ENCODE measurements at places on chromosomes 5 and 9.

DNA sequence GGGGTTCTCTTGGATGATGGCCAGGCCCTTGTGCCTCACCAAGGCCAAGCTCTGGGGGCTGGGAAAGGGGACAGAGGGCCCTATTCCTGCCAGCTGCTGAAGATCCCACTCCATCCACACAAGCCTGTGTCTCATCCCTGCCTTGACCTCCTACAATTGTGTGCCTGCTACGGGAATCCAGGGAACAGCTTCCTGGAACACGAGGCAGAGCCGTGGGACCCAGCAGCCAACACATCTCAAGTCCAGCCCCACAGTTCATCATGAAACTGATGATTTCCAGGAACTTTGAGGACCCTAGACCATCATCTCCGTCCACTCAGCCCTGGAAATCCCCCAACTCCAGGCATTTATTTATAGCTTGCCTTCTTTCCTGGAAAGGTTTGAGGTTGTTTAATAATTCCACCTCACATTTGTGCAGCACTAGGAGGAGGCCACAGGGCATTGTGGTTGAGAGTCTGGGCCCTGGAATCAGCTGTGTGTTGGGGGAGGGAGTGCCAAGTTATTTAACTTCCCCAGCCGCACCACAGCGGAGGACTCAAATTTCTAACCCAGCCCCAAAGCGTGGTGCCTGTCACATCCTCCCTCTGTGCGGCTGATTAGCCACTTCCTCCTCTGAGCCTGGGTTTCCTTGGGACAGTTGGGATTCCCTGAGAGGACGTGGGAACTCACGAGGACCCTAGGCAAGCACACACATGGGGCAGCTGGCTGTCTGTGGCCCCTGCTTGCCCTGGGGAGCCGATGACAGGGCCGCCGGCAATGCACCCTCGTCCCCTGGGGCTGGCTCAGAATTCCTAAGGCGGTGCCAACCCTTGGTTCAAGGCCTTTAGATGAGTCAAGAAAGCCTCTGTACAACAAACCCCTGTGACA, 58.2 kb upstream of the GGTA1 start:
- no peak for DNase-seq

DNA sequence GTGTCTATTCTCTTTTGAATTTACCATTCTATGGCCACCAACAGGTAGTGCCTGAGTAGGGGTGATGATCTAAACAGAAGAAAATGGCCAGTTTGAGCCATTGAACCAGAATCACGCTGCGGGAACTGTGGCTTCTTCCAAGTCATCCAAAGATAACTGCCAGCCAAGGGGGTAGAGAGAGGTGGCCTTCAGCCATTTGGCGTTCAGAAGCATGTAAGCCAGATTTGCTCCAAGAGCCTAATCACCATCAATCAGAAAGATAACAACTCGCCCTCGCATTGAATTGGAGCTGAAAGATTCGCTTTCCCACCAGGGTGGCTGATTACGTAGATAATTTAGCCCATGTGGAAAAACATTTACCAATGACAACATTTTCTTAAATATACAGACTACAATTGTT, 1302.7 kb upstream of the DMAC1 start:
- DNase-seq = no peak

DNA sequence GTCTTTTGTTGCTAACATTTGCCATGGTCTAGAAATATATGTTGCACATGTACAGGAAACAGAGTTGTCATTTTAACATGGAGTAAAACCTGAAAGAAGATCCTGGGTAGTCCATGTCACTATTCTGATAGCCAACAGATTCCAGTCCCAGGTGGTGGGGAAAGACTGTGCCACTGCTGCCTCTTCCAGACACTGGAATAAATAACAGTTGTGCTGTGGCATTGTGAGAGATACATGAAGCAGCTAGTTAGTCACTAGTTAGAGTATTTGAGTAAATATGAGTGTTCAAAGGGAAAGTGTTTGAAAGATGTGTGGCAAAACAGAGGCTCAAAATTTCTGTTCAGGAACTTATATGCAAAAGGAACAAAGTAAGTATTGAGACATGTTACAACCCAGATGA, 1408.3 kb downstream of the EFNA5 start:
- DNase-seq = no peak

DNA sequence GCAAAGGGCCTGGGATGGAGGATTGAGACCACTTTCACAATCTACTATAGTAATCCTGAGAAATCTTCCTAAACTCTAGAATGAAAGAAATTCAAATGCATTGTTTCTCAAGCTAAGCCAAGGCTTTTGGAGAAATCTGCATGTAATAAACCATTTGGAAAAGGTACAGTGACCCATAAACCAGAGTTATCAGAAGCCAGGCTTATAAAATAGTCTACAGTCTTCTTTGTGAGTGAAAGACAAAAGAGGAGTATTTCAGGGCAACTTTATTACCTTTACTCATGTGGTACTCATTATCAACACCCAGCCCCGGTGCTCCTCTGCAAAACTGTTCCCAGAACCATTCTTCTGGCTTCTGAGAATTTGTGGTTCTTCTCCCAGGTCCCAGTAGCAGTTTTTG, 87.0 kb downstream of the GALNT10 start:
- DNase-seq = no peak

DNA sequence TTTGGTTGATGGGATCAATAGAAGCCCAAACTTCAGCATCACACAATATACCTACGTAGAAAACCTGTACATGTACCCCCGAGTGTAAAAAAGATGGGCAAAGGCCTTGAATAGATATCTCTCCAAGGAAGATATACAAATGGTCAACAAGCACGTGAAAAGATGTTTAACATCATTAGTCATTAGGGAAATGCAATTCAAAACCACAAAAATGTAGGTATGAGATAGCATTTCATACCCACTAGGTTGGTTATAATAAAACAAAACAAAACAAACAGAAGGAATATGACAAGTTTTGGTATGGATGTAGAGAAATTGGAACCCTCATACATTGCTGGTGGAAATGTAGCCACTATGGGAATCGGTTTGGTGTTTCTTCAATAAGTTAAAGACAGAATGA, 33.1 kb upstream of the PPARGC1B start:
- DNase-seq = no peak
